DMS53 (cell line): ENCODE measurements at places on chromosomes 2 and 18.

DNA sequence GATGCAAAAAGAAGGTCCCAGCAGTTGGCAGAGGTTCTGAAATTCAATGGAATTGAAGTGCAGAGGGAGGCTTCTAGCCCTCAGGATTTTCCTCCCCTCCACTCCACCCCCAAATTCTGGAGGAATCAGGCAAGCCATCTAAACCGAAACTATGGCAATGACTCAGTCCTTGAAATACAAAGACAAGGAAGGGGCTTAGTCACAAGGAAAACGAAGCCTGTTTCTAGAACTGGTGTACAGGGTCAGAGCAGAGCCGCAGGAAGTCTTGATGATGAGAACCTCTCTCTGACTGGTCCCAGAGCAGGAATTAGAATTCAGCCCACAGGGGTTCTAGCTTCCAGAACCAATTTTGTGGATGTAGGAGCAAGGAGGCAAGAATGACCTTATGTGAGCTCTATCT lies 111.7 kb upstream of the SCN1A start:
- peak; percentile 70 for DNase-seq

DNA sequence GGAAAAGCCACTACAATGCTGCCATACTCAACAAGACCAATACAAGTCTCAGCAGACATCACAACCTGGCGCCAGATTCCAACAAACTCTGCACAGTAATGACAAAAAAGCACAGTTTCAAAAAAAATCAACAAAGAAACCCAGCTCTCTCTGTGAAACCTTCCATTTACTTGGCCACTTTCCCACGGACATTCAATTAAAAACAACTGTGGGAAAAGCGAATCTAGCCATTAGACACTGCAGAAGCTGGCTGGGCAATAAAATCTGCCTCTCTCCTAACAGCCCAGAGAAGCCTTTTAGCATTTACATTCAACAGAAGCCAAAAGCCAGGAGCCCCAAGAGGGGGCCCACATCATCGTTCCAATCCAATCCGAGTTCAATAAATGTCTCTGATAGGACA lies 128.9 kb downstream of the HDAC4 start:
- DNase-seq: no peak

DNA sequence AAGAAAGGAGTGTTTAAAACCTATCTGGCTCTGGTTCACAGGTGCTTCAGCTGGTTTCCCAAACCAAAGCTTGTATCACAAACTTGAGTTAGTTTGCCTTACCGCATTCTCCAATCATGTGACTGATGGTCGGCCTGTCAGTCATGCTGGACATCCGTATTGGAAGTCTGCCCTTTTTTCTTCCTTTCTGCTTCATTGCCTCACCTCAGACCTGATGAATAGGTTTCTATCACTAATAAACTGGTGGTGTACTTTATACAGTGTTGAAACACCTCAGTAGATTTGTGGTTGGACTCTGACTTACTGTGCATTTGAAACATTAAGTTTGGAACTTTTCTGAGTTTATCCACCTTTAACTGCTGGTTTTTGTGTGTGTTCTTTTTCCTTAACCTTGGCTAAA lies 84.1 kb downstream of the R3HDM1 start:
- DNase-seq: no peak

DNA sequence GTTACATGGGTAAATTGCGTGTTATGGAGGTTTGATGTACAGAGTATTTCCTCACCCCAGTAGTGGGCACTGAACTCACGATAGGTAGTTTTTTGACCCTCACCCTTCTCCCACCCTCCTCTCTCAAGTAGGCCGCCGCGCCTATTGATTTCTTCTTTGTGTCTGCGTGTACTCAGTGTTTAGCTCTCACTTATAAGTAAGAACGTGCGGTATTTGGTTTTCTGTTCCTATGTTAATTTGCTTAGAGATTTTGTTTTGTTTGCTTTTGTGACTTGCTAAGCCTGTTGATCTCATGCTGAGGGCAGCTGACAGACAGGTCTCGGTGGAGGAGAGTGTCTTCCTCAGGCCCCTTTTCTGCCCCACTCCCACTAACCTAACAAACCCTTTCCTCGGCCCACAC lies 36.2 kb downstream of the ACOXL start:
- peak; percentile 99 for DNase-seq

DNA sequence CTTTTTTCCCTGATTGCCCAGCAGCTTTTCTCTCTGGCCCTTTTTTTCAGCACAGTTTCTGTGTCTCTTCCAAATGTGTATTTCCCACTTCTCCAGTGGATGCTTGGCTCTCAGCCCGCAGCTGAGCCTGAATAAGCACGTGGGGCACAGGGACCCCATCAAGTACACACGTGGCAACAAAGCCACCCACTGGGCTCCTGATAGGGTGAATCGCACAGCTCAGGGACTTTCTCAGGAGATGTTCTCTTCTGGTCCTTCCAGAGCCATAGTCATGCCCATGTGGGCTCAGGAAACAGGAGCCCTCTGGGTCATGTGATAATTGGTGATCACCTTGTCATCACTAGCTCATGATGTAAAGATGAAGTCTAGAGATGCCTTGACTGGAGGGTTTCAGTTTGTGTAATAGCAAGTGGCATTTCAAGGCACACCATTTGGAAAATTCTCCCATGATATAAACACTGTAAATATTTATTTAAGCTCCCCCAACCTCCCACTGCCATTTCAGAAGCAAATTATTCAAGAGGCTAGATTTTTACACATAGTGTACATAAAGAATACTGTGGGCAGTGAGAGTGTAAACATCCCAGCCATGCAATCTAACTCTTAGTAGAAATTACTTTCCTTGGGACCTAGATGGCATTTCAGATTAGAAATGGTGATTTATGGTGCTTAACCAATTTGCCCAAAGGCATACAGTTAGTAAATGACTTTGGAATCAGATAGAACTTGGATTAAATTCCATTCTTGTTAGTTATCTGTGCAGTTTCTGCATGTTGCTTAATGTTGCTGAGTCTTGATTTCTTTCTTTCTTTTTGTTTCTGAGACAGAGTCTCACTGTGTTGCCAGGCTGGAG lies 597.5 kb downstream of the SLC4A3 start:
- no peak for DNase-seq

GRCh38 chr2:74984947-74985637 lies 26.6 kb downstream of the POLE4 start:
- no peak for DNase-seq

GRCh38 chr2:239022437-239023260 lies 174.8 kb downstream of the TWIST2 start:
- no peak for DNase-seq

- peak; percentile 50 for DNase-seq
These were observed 48.4 kb upstream of the ZNF397 start for GRCh38 chr18:35192415-35192814.

GRCh38 chr18:23908827-23909226 lies 105.7 kb upstream of the TTC39C start:
- no peak for DNase-seq

GRCh38 chr18:2919600-2919999 lies 72.8 kb downstream of the EMILIN2 start:
- no peak for DNase-seq

GRCh38 chr2:144826105-144826504 lies 306.2 kb upstream of the ZEB2 start:
- no peak for DNase-seq

- DNase-seq: peak; percentile 71
These were observed 41.8 kb downstream of the TGFBRAP1 start for GRCh38 chr2:105287692-105288091.

GRCh38 chr2:166278856-166279255 lies 96.9 kb downstream of the SCN9A start:
- DNase-seq: no peak
